ENCODE measurements at places on chromosomes 6 and 20.

DNA sequence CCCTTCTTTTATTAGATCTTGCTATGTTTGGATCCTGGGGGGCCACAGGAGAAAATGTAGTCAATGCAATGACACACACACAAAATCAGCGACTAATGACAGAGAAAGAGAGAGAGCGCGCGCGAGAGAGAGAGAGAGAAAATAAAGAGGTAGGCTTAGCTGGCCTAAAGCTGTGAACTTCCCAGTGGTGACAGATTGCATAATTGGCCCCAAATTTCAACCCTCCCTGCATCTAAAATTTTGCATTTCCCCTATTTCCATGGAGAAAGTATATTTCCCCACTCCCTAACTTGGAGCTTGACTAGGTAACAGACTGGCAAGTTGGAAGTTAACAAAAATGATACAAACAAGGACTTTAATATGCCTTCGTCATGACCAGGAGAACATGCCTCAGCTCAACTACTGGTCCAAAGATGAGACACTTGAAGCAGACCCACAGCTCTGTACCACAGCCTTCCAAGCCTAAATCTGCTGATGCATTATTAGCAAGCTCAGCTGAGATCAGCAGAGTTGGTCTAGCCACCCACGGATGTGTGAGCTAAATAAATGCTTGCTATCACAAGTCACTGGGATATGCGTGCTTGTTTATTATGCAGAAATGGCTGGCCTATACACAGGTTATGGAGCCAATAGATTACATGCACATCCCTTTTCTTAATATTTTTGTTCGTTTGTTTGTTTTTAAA lies 118.1 kb upstream of the PRDM1 start:
- no peak for DNase-seq

DNA sequence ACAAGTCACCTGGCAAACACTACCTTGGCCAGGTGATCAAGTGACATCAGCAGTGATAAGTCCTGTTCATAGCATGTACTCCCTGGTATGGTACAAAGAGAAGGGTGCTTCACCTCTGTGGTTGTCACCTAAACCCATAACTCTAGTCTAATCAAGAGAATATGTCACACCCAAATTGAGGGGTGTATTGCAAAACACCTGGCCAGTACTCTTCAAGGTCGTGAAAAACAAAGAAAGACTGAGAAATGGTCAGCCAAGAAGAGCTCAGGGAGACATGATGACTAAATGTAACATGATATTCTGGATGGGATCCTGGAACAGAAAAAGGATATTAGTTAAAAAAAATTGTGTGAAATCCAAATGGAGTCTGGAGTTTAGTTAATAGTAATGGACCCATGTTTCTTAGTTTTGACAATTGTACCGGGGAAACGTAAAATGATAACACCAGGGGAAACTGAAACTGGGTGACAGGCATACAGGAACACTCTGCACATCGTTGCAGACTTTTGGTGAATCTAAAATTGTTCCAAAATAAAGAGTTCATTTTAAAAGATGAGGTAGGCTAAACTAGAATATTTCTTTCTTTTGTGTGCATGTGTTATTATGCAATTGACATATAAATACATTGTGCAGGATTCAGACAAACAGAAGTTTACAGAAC lies 262.0 kb downstream of the CDC5L start:
- DNase-seq = no peak

GRCh38 chr6:44309092-44309491 lies 4.1 kb downstream of the AARS2 start:
- DNase-seq = no peak

- DNase-seq = no peak
Measured at GRCh38 chr20:15854911-15855310, 718.3 kb downstream of the KIF16B start.

DNA sequence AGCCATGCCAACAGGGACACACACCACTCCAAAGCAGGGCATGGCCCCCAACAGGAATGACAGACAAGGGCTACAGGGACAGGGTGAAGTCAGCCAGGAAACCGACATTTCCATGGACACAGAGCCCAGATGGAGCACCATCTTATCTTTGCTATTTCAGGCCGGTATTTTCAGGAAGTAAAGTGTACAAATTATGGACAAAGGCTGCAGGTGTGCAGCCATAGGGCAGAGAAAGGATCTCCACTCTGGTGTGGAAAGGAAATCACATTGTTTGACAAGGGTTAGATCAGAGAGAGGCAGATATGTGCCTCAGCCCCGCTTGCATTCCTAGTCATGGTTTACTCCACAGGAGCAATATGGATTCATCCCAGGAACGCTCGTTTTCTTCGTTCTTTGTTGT lies 81.7 kb upstream of the SLC22A23 start:
- DNase-seq = no peak

DNA sequence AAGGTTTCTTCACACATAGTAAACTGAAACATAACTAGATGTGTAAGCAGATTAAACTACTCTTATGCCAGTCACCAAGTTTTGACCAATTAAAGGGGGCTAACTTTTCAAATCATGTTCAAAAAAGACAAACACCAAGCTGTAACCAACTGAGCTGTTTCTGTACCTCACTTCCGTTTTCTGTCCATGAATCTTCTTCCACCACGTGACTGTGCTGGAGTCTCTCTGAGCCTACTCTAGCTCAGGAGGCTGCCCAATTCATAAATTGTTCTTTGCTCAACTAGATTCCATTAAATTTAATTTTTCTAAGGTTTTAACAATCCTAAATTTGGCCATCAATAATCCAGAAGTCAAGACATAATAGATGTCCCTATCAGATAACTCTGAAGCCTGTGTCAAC lies 229.4 kb downstream of the FNDC1 start:
- no peak for DNase-seq

GRCh38 chr20:47775841-47776240 lies 9.4 kb downstream of the SULF2 start:
- no peak for DNase-seq

GRCh38 chr20:24868396-24868927 lies 80.6 kb upstream of the CST7 start:
- no peak for DNase-seq

DNA sequence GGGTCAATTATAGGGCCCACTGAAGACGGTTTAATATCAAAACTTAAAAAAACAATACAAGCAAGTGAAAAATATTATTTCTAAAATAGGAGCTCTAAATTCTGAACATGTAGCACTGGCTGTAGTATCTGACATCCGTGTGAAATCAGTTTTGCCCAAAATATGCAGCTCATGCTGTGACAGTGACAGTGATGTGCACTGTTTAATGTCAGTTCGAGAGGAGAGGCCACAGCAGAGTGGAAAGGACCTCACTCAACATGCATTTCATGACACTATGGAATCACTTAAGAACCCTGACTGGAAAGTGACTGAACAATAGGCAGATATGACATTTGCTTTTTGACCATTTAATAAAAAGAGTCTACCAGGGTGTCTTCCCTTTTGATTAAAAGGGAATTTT lies 397.0 kb downstream of the FRK start:
- no peak for DNase-seq

GRCh38 chr6:27188885-27189418 lies 58.5 kb upstream of the PRSS16 start:
- peak; percentile 77 for DNase-seq

DNA sequence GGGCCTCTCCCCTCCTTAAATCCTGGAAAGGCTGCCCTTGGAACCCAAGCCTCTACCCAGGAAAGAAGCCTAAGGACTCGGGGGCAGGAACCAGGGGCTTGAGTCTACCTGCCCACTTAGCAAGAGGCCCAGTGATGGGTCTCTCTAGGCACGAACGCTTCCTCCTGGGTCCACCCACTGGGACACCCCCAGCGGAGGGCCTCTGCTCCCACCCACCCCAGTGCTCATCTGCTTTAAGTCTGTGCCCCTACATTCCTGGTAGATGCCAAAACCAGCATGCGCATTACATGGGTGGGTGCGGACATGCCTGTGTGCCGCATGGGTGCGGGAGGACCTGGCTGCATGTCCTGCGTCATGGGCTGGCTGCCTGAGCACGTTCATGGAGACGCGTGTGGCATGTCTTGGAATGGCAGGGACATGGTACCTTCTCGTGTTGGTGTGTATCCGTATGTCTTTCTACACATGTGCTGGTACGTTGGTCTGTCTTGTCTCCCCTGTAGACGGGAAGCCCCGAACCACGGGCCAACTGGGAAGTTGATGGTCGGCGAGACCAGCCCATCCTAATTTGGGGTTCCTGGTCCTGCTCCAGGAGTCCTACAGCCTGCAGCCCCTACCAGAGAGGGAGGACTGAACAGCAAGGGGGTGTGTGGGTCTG lies 29.3 kb downstream of the SNPH start:
- no peak for DNase-seq

DNA sequence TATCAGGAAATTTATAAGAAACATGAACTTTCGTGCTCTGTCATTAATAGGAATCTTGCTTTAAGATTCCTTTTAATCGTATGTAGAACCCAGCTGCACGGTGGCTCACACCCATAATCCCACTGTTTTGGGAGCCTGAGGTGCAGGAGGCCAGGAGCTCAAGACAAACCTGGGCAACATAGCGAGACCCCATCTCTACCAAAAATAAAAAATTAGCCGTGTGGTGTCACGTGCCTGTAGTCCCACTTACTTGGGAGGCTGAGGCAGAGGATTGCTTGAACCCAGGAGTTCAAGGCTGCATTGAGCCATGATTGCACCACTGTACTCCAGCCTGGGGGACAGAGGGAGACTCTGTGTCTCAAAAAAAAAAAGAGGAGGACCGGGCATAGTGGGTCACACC lies 7.4 kb downstream of the PTPRA start:
- DNase-seq = no peak

- DNase-seq = no peak
Measured at GRCh38 chr6:37759221-37760144, 60.0 kb upstream of the ZFAND3 start.

- DNase-seq = no peak
Measured at GRCh38 chr6:103273048-103273447, 1586.7 kb downstream of the HACE1 start.

- DNase-seq = no peak
Measured at GRCh38 chr6:42627044-42627443, 63.2 kb downstream of the UBR2 start.

DNA sequence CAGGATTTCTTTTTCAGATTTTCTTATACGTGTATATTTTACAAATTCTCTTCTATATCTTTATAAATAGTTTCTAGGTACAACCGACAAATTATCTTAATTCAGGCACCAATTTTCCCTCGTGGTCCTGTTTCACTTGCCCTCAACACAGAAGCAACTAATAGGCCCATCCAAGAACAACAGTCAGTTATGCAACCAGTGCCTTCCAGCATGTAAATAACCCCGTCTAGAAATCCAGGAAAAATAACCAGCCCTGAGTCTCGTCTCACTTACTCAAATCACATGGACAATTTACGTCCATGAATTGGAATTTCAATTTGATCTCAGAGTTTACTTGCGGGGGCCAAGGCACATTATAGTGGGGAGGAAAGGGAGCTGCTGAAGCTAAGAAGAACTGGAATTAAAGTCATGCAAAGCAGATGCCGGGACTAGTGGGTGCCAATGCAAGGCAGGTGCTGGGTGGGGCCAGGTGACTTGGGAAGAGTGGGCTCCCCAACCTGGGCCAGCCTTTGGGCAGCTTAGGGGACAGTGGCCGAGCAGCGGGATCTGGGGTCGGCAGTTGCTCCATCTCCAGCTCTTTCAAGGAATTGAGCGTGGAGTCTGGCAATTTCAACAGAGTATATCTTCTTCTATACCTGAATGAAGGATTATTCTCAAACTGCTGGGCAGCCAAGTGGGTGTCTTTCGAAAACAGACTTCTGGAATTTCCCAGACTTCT lies 121.7 kb downstream of the EDN3 start:
- DNase-seq = no peak

- no peak for DNase-seq
Measured at GRCh38 chr6:56905378-56905777, 49.5 kb upstream of the BEND6 start.

- DNase-seq = peak; percentile 24
Measured at GRCh38 chr6:163460307-163460782, 45.8 kb downstream of the QKI start.

DNA sequence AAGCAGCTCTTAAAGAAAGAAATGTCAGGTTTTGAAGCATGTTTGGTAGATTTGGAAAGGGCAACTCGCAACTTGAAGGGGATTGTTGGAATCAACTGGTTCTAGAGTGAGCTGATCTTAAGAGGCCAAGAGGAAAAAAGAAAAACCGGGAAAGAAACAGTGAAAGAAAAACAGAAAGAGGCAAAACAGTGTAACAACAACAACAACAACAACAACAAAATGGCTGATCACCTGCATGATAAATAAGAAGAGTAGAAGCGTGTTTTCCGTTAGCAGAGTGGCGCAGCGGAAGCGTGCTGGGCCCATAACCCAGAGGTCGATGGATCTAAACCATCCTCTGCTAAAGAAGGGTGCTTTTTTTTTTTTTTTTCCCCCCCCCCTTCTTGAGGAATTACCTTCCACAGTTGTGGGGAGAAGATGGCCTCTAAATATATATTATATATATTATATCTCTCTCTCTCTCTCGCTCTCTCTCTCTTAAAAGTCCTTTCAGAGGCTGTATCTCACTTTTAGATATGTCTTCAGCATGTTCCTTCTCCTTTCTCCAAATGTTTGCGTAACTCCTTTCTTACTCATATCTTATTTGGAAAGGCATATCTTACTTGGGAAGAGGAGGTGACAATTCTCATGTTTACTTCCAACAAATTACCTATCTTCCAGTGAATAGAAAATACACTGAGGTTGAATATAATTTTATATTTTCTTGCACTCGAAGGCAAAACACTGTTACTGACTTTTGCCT lies 134.4 kb downstream of the OR2B2 start:
- DNase-seq = no peak

DNA sequence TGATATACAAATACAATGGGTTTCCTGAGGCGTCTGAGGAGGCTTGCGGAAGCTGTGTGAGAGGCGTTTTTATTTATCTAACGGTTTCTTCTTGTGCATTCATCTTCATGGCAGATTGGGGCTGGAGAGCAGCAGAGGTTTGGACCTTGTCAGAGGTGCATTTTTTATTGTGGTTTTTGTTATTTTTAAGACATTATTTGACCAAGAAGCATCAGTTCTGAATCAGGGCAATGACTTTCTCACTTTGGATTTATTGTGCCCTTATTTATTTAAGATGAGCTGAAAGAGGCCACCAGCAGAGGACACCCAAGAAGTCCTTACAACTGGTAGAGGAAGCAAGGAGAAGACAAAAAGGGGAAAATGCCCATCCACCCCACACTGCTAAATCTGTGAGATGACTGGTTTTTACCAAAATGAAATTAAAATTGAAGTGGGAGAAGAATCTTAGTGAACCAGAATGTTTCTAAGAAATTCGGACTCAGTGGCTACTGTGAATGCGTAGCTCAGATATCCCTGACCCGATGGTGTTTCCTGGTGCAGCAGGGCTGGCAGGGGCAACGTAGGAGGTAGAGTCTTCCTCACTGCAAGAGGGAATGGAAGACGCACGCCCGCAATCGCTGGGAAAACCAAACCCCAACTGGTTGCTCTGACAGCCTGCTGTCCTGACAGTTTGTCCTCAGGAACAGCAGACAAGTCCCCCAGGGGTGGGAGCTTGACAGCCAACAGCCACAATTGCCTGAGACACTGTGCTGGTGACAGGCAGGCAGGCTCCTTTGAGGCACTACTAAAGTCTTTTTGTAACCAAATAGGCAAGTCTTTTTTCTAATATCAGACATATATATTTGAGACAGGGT lies 14.2 kb downstream of the PRR18 start:
- DNase-seq = no peak

- peak; percentile 81 for DNase-seq
Measured at GRCh38 chr6:37819802-37820717, 533 bp downstream of the ZFAND3 start.

GRCh38 chr20:1879934-1880333 lies 15.3 kb upstream of the SIRPA start:
- no peak for DNase-seq

- DNase-seq = no peak
Measured at GRCh38 chr20:46229478-46230105, 78.7 kb downstream of the CDH22 start.

GRCh38 chr6:150486048-150486447 lies 113.6 kb upstream of the PLEKHG1 start:
- DNase-seq = peak; percentile 36
